ENCODE measurements at places on chromosomes 1 and 21.
A peak's percentile ranks its signal among the peaks of the same experiment; 100 is the strongest.

- no peak for DNase-seq
These were observed 522.8 kb downstream of the LMO4 start for GRCh38 chr1:87851490-87851889.

DNA sequence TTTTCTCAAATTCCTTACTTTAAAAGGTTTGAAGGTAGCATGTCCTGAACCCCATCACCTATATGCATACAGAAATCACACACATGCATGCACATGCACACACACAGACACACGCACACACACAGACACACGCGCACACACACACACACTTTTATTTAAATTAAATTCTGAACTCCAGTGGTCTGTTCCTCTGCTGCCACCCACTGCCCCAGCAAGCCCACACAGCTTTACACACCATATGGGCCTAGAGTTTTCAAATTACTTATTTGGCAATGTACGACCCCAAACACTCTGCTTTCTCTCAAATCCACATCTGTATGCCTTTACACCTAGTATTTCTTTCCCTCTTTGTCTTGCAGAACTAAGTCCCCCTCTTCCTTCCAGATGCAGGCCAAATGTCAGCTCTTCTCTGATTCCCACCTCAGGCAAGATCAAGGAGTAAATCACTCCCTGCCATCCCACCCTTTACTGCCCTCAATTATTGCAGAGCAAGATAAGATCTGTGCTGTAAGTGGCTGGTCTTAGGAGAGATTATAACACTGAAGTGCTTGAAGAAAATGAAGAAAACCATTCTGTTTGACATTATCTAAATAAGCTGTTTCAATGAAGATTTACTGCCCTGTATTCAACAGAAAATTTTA is 429.9 kb upstream of the CXADR start:
- no peak for DNase-seq

DNA sequence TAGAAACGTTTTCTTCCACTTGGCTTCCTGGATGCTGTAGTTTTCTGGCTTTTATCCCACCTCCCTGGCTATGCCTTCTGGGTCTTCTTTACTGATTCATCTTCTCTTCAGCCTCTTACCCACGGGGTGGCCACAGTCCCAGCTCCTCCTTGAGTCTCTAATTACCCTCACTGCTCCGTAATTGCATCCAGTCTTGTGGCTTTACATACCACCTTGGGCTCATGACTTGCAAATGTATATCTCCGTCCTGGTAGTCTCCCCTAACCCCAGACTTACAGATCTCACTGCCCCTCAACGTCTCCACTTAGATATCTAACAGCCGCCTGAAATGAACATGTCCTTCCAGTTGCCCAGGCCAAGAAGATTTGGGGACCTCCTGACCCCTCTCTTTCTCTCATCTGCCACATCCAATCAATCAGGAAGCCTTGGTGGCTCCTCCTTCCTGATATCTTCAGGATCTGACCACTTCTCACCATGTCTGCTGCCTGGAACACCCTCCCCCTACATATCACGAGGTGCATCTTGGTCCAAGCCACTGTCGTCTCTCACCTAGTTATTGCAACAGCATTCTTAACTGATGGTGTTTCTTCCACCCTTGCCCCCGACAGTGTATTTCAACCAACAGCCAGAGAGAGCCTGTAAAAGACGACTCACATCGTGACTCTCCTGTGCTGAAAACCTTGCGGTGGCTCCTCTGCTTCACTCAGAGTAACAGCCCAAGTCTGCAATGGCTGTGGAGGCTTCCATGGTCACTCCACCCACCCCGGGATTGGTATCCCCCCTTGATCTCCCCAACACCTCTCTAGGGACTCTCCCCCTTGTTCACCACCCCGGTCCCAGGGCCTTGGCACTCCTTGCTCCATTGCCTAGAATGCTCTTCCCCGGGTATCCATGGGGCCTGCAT is 219.0 kb upstream of the POU3F1 start:
- peak; percentile 25 for DNase-seq

DNA sequence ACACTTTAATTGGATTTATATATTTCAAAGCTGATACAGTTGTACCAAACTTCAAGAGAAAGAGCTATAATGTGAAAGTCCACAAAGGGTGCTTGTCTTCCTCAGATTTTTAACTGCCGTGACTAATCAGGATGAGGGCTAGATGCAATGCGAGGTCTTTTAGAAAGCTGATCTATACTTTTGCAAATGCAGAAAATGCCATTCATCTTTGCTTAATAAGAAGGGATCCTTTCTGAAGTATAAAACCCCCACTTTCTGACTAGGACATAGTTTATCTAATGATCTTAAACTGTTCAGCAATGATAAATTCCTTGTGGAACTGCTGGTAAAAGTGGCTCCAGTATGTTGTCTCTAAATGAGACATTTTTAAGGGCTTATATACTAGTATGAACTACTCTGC is 102.7 kb upstream of the NGF start:
- no peak for DNase-seq

GRCh38 chr1:96634883-96635282 is 86.7 kb upstream of the PTBP2 start:
- DNase-seq: no peak

DNA sequence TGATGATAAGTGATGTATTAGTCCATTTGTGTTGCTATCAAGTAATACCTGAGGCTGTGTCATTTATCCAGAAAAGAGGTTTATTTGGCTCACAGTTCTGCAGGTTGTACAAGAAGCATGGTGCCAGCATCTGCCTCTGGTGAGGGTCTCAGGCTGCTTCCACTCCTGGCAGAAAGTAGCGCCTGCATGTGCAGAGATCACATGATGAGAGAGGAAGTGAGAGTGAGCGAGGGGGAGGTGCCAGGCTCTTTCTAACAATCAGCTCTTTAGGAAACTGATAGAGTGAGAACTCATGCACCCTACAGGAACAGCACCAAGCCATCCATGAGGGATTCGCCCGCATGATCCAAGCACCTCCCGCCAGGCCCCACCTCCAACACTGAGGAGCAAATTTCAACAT is 2.2 kb upstream of the FHAD1 start:
- no peak for DNase-seq

DNA sequence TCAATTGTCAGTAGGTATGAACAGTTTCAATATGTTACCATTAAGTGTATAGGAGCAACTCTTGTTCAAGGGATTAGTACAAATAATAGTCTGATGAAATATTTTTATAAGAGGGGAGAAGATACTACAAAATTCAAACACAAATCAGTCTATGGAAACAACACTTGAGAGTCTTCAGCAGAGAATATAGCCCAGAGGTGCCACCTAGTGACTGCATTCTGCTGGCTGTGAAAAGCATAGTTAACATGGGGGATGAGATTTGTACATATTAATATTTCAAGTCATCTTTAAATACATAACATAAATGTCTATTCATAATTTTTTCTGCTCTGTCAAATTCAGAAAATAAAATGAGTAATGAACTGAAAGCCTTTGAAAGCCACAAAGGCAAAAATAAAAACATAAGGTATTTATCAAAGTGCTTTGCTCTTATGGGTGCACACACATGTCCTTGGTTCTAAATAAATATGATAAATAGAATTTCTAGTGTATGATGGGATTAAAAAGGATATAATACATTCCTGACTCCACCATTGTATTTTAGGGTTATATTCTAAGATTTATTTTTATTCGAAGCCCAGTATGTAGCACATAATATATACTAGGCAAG is 440.9 kb upstream of the ZRANB2 start:
- DNase-seq: no peak

GRCh38 chr21:45417256-45417950 is 12.4 kb downstream of the COL18A1 start:
- DNase-seq: no peak

GRCh38 chr1:240387051-240387450 is 224.9 kb downstream of the GREM2 start:
- DNase-seq: no peak

- no peak for DNase-seq
These were observed 152.3 kb upstream of the RGS18 start for GRCh38 chr1:192005976-192006375.

- no peak for DNase-seq
These were observed 5.0 kb downstream of the PHC2 start for GRCh38 chr1:33425900-33426299.

DNA sequence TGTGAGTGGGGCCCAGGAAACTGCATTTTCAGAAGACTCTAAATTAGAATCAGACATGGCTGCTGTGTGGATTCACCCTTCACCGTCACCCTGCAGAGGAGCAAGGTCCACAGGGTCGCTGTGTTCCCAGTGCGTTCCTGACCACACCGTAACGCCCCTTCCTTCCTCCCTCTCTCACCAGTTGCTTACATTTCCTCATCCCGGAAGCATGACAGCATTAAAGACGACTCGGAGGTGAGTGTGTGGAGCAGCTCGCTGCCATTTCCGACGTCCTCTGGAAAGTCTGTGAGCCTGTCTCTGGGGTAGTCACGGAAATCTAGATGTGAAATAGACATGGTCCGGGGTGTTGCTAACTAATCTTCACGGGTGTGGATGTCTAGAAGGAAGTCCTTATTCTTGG is 45.9 kb downstream of the FAAP20 start:
- DNase-seq: peak; percentile 79

GRCh38 chr1:192839162-192840066 is 30.6 kb downstream of the RGS2 start:
- no peak for DNase-seq

DNA sequence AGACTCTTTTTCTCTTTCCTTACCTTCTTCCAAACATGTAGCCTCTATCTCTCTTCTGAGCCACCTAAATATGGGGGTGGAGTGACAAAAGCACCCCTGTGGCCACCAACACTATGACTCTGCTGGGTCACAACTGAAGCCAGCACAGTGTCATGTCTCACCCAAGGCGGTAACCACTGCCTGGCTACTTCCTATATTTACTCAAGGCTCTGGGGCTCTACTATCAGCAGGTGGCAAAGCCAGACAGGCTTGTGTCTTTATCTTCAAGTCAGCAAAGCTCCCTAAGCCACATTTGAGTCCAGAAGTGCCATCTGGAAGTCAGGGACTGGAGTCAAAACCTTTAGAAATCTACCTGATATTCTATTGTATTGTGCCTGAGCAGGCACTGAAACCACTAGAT is 1515.2 kb downstream of the PLA2G4A start:
- DNase-seq: no peak

- no peak for DNase-seq
These were observed 322.5 kb downstream of the AJAP1 start for GRCh38 chr1:4976859-4977440.

- DNase-seq: no peak
These were observed 7.4 kb downstream of the TMED5 start for GRCh38 chr1:93172778-93173177.

GRCh38 chr1:218765753-218766152 is 407.9 kb upstream of the LYPLAL1 start:
- DNase-seq: no peak

- no peak for DNase-seq
These were observed 91.1 kb downstream of the HLX start for GRCh38 chr1:220970311-220970710.

GRCh38 chr1:64231153-64231552 is 27.7 kb downstream of the UBE2U start:
- DNase-seq: no peak

- peak; percentile 81 for DNase-seq
These were observed 722 bp downstream of the NPHP4 start for GRCh38 chr1:5991381-5992025.

- no peak for DNase-seq
These were observed 121.7 kb upstream of the COL11A1 start for GRCh38 chr1:103230061-103230460.

GRCh38 chr1:53090227-53091147 is 28.5 kb downstream of the PODN start:
- no peak for DNase-seq

GRCh38 chr1:98027103-98027705 is 106.4 kb upstream of the DPYD start:
- DNase-seq: no peak

DNA sequence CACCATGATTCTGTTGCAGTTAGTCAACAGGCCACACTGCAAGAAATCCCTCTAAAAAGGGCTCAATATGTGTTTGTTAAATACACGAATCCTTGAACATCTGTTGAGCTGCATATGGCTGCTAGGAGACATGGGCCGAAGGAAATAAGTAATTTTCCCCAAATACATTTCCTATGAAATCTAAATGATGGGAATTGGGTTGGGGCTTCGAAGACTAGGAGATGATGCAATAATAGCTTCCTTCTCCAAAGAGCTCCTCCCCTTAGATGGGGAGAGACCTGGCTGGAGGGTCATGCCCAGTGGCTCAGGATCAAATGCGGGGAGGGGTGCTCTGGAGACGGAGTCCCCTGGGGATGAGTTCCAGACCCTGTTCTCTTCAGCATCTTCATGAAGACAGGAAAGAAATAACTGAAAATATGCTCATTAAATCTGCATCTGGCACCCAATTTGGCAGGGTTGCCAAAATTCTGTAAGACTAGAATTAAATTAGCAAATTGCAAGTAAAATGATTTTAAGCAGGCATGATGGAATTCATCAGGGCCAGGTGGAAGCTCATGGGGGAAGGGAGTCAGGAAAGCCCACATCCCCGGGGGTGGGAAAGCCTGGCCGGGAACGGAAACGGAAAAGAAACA is 165.0 kb upstream of the EDN2 start:
- DNase-seq: no peak

GRCh38 chr1:53014791-53015507 is 47.1 kb upstream of the PODN start:
- peak; percentile 89 for DNase-seq

- no peak for DNase-seq
These were observed 1.5 kb downstream of the SNX27 start for GRCh38 chr1:151613282-151613780.

DNA sequence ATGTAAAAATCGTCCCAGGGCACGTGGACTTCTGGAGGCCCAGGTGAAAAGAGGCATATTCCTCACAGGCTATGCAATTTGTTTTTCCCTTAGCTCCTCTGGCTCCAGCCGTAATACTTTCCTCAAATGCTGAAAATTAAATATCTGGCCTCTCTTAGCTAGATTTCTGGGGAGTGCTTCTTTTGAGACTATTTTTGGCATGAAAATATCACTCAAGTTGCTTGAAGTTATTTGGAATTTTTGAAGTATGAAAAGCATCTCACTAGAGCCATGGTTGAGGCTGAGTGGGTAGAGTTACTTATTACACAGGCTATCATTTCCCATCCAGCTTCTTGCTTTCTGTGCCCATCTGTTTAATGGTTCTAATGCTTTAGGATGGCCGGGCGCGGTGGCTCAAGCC is 59.7 kb downstream of the MYOM3 start:
- no peak for DNase-seq

DNA sequence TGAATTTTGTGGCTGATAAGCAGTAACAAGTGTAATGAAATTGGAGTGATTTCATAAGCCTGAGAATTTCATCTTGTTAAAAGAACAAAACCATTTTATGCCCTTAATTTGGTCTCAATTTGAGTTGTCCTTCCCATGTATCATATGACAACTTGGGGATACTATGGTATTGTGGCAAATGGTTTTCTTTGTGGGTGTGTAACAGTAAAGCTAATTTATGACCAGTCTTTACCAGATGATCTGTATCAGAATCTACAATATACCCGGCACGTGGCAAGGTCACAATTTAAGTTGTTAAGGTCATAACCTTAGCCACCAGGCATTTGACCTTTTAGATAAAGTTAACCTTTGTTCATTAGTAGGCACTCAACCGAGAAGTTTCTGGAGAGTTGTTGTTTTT is 9.1 kb downstream of the NFIA start:
- no peak for DNase-seq

- DNase-seq: no peak
These were observed 29.1 kb upstream of the KIAA0040 start for GRCh38 chr1:175221557-175222175.

GRCh38 chr1:3465935-3466321 is 11.5 kb downstream of the ARHGEF16 start:
- no peak for DNase-seq

- DNase-seq: no peak
These were observed 571.6 kb downstream of the LRRIQ3 start for GRCh38 chr1:73626326-73626725.

GRCh38 chr1:215776336-215776735 is 209.2 kb downstream of the KCTD3 start:
- no peak for DNase-seq

Measured in activated effector memory CD4-positive, alpha-beta T cell treated with anti-CD3 and anti-CD28 coated beads, Interleukin-2, amount 50 U/mL, for 16 hours (primary cell).